GM06990 (cell line): ENCODE measurements at places on chromosomes 2 and 18.

DNA sequence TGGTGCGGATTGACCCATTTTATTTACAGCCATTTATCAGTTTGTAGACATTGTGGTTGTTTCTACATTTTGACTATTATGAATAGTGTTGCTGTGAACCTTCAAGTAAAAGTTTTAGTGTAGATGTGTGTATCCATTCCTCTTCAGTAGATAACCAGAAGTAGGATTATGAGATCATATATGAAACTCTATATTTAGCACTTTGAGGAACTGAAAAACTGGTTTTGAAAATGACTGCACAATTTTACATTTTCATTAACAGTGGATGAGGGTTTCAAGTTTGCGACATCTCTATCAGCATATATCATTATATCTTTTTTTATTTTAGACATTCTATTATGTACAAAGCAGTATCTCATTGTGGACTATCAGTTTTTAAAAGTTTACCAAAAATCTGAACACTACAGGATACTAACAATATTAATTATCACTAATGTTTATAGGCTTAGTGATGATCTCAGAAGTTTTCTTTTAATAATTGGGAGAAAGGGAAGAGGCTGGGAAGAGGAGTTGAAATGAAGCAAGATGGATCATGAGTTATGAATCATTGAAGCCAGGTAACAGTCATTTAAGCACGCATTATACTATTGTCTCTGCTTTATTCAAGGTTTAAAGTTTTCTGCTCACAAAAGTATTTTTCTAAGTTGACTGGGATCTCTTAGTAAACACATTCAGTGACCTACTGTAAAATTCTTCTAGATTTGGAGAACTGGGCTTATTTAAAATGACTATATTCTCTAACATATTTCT, 329.0 kb upstream of the LRATD1 start:
- peak; percentile 46 for DNase-seq

GRCh38 chr2:227407591-227408151, 19.9 kb upstream of the SCYGR1 start:
- DNase-seq, result no peak

DNA sequence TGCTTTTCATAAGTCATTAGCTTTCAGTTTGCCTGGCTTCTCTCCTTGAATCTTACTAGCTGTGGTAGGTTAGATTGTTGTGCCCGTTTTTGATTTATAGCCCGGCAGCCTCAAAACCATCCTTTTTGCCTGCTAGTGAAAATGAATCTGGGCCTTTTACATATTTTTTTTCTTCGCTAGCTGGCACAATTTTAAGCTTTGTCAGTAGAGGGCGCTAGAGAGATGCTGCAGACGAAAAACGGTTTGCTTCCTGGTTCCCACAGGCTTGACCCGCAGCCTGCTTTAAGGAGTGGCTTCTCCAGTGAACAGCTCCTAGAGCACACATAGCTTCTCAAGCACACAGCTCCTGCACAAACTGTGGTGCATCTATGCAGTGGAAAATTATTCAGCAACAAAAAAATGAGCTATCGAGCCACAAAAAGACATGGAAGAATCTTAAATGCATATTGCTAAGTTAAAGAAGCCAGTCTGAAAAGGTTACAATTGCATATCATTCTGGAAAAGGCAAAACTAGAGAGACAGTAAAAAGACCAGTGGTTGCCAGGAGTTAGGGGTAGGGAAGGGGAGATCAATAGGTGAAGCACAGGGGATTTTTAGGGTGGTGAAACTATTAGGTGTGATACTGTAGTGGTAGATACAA, 47.9 kb downstream of the E2F6 start:
- no peak for DNase-seq

DNA sequence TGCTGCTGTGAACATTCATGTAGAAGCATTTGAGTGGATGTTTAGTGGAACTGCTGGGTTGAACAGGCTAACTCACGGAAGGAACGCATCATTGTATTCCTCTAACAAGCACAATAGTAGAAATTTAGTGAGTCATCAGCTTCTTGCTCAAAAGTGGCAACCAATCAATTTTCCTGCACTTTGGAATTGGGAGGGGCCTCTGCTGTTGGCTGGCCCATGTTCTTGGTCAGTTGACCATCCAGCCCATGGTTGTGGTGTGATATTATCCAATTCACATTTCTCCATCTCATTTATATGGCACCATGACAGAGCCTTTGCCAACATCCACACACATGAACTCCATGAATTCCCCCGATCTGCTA, 95.0 kb downstream of the TNFRSF11A start:
- no peak for DNase-seq

GRCh38 chr18:2657788-2658458, 2.4 kb downstream of the SMCHD1 start:
- DNase-seq, result no peak

GRCh38 chr2:192298664-192299063, 103.9 kb upstream of the TMEFF2 start:
- DNase-seq, result no peak

- DNase-seq, result no peak
Measured at GRCh38 chr2:72612614-72613160, 213.1 kb downstream of the EXOC6B start.
